Keratinocyte (primary cell): ENCODE measurements at places on chromosomes 6 and 20.

DNA sequence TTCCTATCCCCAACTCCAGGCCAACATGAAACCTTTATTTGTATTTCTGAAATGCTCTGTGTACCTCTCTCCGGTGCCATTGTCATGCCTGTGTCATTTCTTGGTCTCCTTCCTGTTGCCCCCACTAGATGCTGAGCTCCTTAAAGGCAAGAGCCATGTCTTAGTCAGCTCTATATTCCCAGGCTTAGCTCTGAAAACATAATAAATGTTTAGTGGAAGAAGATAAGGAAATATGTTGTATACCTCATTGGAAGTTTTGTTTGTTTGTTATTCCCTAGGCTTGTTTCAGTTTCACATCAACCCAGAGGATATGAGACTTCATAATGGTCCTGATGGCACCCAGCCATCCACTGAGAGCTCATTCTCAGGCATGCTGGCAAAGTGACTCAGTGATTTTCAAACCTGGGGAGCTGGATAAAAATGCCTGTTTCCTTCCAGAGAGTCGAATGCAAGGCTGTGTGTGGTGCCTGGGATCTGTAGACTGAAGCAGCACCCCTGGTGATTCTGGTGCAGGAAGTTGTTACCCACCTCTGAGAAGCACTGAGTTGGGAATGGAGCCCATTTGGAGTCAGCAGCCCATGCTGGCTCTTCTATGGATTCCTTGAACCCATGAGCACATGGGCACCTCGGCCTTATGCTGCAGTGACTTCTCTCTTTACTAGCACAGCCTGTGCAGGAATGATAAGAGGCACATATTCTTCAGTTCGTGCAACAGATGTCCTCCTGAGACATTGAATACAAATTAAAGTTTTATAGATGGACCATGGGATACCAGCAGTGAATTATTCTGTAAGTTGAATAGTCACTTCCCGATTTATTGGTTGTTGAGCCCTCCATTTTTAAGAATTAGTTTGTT, 205.2 kb downstream of the FARS2 start:
- no peak for DNase-seq

- no peak for DNase-seq
These were observed 266.4 kb downstream of the CDKAL1 start for GRCh38 chr6:20800653-20801052.

GRCh38 chr6:101417900-101418299, 24.4 kb downstream of the GRIK2 start:
- no peak for DNase-seq

DNA sequence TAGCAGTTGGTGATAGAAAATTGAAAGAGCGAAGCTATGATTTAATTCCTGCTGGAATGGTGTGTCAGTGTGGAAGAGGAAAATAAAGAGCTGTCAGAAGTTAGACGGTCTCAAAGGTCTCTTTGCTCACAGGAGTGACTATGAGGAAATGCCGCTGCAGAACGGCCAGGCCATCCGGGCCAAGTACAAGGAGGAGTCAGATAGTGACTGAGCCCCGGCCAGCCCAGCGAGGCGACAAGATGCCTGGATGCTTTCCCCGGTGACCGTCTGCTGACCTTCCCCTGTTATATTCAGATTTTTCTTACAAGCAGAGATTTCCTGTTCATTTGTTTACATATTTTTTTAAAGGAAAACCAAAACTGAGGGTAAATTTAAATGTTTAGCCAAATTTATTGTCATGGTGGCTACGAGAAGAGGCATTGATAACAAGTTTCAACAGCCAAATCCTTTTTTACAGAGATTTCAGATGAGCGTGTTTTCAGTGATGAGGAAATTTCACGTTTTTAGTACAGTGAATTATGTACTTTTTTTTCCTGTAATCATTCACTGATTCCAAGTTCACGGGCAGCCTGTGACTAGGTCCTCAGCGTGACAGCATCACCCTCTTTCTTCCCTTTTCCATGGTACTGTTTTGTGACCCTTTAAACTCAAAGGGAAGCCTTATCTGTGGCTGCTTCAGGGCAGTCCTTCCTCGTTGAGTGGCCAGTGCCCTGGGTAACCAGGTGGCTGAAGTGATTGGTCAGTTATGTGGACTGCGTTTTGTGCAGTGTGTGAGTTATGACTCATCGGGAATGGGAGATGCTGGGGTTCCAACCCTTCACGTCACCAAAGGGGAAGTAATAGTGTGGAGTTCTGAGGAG, 12.6 kb downstream of the DYNLT1 start:
- no peak for DNase-seq

- DNase-seq: no peak
These were observed 19.2 kb upstream of the FABP7 start for GRCh38 chr6:122760330-122760729.

- no peak for DNase-seq
These were observed 310.4 kb downstream of the FRK start for GRCh38 chr6:115750292-115750691.

- peak; percentile 98 for DNase-seq
These were observed 76.8 kb downstream of the UNC5CL start for GRCh38 chr6:40962241-40962640.

DNA sequence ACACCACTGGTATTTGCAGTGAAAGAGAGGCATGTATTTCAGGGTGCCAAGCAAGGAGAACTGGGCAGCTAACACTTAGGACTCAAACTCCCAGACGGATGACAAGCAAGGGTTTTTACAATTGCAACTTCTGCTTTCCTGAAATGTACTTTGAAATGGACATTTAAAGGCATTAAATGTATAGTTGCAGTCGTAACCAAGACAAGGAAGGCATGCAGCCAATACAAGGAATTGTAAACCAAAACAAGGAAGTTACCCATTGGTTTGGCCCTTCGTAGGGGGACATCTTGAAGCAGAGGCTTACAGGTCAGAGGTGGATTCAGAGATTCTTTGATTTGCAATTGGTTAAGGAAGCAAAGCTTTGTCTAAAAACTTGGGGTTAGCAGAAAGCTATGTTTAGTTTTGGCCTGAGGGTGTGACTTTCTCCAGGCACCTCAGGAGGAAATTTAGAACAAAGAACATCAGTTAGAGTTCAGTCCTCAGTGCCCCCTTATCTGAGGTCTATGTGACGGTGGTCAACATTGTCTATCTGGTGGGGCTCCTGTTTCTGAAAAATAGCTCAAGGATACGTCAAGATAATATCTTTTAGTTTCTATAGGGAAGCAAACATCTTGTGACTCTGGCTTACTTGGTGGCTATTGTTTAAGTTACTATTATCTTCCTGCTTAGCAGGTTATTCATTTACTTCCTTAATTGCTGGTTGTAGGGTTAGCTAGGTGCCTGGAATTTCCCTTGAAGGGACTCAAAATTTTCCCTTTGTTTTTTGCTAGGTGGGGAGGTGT, 266.0 kb downstream of the CD83 start:
- no peak for DNase-seq

GRCh38 chr6:106961801-106962200, 12.7 kb downstream of the CD24 start:
- DNase-seq: no peak

DNA sequence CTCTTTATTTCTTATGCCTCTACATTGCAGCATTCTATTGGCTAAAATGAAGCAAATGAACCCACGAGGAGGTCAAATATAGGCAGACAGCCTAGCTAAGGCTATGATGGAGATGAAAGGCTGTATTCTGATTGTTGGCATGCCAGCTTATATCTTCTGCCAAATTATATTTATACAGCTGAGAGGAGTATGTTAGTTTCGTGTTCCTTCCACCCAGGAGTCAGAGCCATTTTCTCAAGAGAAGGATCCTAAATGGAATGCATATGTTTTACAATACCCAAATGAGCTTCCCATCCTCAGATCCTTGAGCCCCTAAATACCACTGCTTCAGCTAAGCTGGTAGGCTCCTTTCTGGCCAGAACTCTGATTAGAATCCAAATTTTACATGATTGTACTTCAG, 178.4 kb upstream of the HDDC2 start:
- DNase-seq: no peak

DNA sequence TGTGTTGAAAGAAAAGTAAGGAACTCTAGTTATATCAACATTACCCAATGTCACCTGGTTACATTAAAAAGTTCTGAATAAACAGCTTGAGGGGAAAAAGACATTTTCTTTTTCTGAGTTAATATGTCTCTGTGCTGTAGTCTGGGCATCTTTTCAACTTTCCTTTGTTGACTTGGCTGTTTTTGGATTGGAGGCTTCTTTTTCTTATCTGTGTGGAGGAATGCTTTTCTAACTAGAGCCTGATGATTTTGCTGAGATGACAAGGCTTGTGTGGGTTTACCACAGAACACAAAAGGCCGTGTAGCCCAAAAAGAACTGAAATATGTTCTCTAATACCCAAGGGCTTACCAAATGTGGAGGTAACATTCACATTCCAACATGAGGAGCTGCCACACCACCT, 161.8 kb downstream of the KCNQ5 start:
- no peak for DNase-seq

DNA sequence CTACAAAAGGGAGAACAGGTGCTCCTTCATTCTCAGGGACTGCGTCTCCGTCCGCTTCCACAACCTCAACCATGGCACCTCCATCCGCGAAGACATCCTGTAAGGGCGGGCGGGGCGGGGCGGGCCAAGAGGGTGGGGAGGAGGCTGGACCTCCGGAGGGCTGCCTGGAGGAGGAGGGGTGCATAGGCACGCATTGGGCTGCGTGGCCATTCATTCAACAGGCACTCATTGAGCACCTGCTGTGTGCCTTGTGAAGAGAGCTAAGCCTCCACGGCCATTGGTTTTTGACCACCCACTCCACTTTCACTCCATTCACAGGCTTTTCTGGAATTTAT, 435 bp downstream of the ZSWIM3 start:
- DNase-seq: no peak
